HCT116 (cell line): ENCODE measurements at places on chromosomes 7 and 10.

GRCh38 chr10:63376560-63377304 is 89.0 kb downstream of the JMJD1C start:
- no peak for DNase-seq

GRCh38 chr7:131581241-131582051 is 25.0 kb upstream of the PODXL start:
- DNase-seq, result no peak

GRCh38 chr10:120961795-120962755 is 110.9 kb downstream of the WDR11 start:
- DNase-seq, result no peak

DNA sequence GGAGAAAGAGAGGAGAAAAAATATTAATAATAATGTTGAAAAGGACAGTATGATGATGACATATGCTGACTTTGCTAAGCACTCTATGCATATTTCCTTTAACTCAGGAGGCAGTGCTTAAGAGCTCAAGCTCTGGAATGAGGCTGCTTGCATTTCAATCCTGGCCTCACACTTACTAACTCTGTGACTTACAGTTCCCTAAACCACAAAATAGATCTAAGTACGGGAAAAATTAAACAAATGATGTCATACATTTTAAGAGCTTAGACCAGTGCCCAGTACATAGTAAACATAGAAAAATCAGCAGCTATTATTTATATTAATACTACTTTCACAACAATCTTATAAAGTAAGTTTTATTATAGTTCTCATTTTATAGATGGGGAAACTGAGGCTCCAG is 61.3 kb downstream of the GFRA1 start:
- DNase-seq, result no peak
